ENCODE measurements at places on chromosomes 2 and 18. TPM values are rescaled to one million over a fixed set of nuclear protein-coding genes. Genes with fewer than 3 reads are reported as not detected.

TMEM200C gene
- total RNA-seq, result 1.9 TPM

GRCh38 chr18:3319894-3320454, 58.0 kb downstream of the MYL12B start:
- no peak for DNase-seq

EPHA4 gene
- 41.0 TPM for total RNA-seq

WNT10A gene
- 0.47 TPM for total RNA-seq

DNA sequence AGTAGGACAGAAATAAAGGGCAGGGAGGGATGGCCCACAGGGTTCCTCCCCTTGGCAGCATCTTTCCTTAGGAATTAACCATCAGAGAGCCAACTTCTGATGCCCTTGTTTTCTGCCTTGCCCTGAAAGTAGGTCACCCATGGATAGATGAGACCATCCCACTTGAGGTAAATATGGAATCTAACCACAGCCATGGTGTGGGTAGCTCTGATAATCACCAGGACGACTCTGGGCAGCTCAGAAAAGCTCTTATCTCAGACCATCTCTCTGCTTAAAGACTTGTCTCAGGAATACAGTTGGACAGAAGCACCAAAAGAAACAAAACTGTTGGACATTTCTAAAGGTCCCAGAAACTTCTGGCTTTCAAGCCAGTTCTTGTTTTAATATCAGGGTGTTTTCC, 101.4 kb upstream of the CELF4 start:
- DNase-seq, result no peak
